ENCODE measurements at places on chromosomes 1 and 21.

DNA sequence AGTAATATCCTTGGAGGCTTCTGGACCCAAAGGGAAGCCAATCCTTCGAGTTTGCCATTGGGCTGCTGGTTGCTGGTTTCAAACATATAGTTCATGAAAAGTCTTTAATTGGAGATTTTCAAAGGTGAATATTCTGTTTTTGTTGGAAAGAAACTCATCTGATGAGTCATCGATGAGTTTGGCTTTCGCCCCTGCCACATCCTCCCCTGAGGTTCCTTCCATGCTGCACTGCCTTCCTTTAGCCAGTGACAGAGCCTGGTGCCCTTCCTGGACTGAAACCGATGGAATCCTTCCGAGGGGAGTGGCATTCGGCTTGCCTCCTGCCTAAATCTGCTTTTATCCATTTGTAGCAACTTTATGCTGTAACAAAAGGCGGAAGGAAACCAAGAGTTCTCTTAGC lies 550.0 kb downstream of the KIF26B start:
- no peak for DNase-seq

GRCh38 chr1:57770772-57771171 lies 346.9 kb upstream of the DAB1 start:
- no peak for DNase-seq

DNA sequence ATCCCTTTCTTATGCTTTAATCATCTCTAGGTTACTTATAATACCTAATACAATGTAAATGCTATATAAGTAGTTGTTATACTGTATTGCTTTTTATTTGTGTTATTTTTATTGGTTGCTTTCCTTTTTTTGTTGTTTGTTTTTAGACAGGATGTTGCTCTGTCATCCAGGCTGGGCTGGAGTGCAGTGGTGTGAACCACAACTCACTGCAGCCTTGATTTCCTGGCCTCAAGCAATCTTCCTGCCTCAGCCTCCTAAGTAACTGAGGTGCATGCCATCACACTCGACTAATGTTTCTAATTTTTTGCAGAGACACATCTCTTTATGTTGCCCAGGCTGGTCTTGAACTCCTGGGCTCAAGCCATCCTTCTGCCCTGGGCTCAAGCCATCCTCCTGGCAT lies 26.9 kb downstream of the KRTAP19-8 start:
- DNase-seq = peak; percentile 3

DNA sequence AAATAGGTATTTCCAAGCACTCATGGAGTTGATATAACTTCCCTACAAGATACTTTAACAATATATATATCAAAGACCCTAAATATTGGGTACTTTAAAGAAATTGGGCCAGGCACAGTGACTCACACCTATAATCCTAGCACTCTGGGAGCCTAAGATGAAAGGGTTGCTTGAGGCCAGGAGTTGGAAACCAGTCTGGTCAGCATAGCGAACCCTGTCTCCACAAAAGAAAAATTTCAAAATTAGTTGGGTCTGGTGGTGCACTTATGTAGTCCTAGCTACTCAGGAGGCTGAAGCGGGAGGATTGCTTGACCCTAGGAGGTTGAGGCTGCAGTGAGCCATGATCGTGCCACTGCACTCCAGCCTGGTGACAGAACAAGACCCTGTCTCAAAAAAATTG lies 393.9 kb upstream of the DEPDC1 start:
- no peak for DNase-seq

DNA sequence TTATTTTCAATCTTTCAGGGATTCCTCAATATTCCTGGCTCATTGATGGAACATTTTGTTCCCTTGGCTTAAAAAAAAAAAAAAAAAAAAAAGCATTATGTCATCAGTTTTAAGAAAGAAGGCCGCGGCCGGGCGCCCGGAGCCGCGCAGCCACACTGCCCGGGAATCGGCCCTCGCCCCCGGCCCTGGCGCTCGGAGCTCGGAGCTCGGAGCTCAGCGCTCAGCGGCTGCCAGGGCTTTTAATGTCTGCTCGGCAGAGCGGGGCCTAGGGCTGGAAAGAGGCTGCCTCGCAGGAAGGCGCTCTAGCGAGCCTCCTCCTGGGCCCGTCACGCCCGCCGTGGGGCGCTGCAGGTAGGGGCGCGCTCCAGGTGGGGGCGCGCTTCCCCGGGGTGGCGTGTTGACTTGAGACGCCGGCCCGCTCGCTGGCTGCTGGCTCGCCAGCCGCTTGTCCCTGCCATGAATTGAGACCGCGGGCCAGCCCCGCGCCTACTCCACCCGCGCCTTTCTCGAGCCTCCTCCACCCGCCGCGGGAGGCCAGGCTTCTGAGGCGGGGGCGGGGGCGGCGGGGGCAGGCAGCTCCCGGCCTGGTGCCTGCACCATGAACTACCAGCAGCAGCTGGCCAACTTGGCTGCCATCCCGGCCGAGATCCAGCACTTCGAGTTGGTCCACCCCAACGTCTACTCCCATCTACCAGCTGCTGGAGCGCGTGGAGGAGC lies 5.4 kb upstream of the TDRD5 start:
- DNase-seq = no peak

- no peak for DNase-seq
These were observed 170.5 kb downstream of the PTPRU start for GRCh38 chr1:29406814-29407213.

GRCh38 chr1:80083892-80084291 lies 1077.4 kb upstream of the ADGRL4 start:
- no peak for DNase-seq

GRCh38 chr1:53449021-53449420 lies 10.2 kb upstream of the DMRTB1 start:
- DNase-seq = no peak

- DNase-seq = peak; percentile 82
These were observed 7.5 kb upstream of the PARK7 start for GRCh38 chr1:7953850-7954609.

DNA sequence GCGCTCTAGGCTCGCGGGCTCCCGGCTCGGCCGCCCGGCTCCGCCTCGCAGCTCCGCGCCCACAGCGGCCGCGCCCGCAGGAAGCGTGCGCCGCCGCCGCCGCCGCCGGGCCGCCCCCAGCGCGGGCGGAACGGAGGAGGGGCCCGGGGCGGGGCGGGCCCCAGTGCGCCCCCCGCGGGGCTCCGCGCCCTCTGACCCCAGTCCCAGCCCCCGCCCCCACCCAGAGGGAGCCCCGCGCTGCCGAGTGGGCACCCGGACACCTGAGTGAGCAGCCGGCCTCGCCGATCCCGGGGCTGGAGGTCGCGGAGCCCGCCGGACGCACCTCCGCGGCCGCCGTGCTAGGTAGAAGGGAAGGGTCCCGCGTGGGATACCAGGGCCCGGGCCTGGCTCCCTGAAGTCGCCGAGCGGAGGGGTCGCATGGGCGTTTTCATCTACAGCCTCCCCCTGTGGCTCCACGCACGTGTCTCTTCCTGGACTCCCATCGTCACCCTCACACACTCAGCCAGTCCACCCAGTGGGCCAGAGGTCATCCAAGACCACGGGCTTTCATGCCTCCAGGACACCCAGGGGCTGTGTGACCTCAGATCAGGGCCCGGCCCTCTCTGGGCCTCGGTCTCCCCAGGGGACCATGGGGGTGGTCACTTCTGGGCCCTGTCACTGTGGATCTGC lies at the start of gene SDC3:
Gene SDC3, minus strand, starts transcription at position 63 of the 669 bp plus-strand sequence. CDS start 172 bp downstream, outside the sequence.
- DNase-seq = no peak
